ENCODE measurements at places on chromosomes 1 and 21.

DNA sequence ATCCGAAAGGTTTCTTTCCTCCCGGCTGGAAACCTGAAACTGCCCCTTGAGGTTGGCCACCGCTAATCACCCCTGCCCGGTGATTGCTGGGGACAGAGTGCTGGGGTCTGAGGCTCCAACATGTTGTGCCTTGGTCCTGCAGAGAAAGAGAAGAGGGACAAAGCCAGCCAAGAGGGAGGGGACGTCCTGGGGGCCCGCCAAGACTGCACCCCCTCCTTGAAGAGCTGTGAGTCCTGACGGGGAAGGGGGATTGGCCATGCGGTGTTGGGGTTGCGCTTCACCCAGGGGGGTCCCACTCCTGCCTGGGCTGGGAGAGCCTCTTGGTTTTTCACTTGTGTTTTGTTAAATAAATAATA is 19.5 kb downstream of the LDLRAP1 start:
- peak overlapping the region; percentile 62 for H3K4me3 ChIP-seq
- peaks cover 13% of the 10 kb centered on the region for H3K36me3 ChIP-seq
- H3K4me1 ChIP-seq, result peaks cover 53% of the 10 kb centered on the region
- DNase-seq, result no peak
- H3K27me3 ChIP-seq, result peaks cover 4% of the 10 kb centered on the region

DNA sequence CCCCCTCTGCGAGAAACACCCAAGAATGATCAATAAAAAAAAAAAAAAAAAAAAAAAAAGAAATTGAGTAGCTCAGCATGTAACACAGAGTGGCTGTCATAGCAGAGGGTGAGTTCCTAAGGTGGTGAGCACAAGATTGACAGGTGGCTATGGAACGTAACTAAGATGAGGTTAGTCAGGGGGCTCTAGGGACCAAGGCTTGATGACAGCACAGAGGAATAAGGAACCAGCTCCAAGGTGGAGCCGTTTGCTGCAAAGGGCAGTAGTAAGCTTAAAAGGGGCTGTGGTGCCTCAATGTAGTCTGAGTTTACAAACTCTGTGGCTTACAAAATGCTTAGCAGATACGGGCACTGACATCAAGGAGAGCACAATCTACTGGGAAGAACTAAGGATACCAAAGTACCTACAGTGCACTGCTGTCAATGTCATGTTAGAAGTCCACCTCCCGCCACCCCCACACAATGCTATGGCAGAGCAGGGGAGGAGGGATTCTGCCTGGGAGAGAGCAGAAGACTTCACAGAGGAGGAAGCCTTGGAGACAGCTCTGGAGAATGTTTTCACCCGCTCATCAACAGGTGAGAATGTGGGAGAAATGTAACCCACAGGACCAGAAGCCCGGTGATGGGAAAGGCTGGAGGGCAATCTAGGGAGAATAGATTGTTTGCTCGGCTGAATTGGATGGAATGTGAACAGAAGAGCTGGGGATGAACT is 13.1 kb downstream of the IQGAP3 start:
- H3K27ac ChIP-seq, result no peak overlapping the region
- H3K4me3 ChIP-seq, result no peak overlapping the region
- H3K27me3 ChIP-seq, result no peaks in the 10 kb centered on the region
- no peak for DNase-seq
- H3K36me3 ChIP-seq, result peaks cover 10% of the 10 kb centered on the region
- H3K4me1 ChIP-seq, result no peaks in the 10 kb centered on the region

GRCh38 chr1:173128742-173129141 is 78.0 kb upstream of the TNFSF18 start:
- no peaks in the 10 kb centered on the region for H3K36me3 ChIP-seq
- H3K27ac ChIP-seq, result no peak overlapping the region
- H3K4me1 ChIP-seq, result no peaks in the 10 kb centered on the region
- no peak for DNase-seq
- peaks cover 5% of the 10 kb centered on the region for H3K27me3 ChIP-seq

GRCh38 chr1:193785850-193786420 is 599.5 kb upstream of the B3GALT2 start:
- no peaks in the 10 kb centered on the region for H3K27me3 ChIP-seq
- no peak for DNase-seq

- peaks cover 28% of the 10 kb centered on the region for H3K4me1 ChIP-seq
- no peak overlapping the region for H3K4me3 ChIP-seq
- no peak for DNase-seq
- peaks cover 9% of the 10 kb centered on the region for H3K36me3 ChIP-seq
- no peak overlapping the region for H3K27ac ChIP-seq
- H3K27me3 ChIP-seq, result no peaks in the 10 kb centered on the region
These were observed 90.1 kb downstream of the DTL start for GRCh38 chr1:212125654-212126053.

DNA sequence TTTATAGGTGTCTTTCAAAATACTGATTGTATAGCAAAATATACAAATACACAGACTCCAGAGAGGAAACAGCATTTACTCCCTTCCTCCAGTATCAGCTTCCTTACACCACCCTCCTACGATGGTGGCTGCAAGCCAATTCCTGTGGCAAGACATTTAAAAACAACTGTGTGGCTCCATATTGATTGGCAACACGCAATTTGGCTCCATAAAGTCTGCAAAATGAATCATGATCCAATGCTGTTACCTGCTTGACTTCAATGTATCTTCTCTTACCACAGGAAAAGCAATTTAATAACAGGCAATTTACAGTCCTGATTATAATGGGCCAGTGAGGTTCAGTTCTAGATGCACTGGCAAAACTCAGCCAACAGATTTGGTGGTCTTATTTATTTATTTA is 19.7 kb upstream of the ATP6V1G3 start:
- no peak for DNase-seq
- H3K4me1 ChIP-seq, result peaks cover 36% of the 10 kb centered on the region
- no peaks in the 10 kb centered on the region for H3K27me3 ChIP-seq
- no peaks in the 10 kb centered on the region for H3K36me3 ChIP-seq
- no peak overlapping the region for H3K27ac ChIP-seq

DNA sequence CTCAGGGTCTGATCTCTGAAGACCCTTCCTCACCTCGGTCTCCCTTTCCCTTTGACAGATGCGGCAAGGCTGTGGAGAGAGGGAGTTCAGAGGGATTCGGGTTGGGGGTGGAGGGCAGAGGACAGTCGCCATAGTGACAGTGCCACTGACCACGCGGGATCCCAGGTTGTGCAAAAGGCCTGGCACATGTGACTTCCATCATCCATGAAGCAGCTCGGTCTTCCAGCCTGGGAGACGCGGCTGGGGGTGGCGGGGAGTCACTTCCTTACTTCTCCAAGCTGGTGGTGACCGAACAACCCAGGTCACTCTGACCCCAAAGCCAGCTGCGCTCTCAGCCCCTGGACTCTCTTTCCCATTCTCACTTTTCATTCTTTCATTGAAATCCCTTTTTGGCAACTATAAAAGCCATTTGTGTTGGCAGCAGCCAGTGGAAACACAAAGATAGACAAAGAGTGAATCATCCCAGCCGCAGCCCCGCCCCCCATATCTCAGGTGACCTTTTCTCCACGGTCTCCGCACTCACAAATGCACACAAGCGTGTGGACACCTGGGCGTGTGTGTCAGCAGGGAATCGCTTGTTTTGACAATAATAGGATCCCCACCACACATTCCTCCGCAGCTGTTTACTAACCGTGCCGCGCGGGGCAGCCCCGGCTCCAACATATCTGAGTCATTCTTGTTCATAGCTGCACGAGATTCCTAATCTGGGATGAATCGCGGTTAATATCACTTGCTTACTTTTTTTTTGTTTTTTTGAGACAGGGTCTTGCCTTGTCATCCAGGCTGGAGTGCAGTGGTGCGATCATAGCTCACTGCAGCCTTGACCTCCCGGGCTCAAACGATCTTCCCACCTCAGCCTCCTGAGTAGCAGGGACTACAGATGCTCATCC is 68.3 kb downstream of the DHRS3 start:
- DNase-seq, result no peak
- H3K27ac ChIP-seq, result peak overlapping the region; percentile 68
- no peaks in the 10 kb centered on the region for H3K4me1 ChIP-seq
- H3K36me3 ChIP-seq, result no peaks in the 10 kb centered on the region

GRCh38 chr1:109954041-109954512 is 30.5 kb upstream of the AHCYL1 start:
- no peak overlapping the region for H3K27ac ChIP-seq
- no peaks in the 10 kb centered on the region for H3K36me3 ChIP-seq
- no peak for DNase-seq
- H3K4me1 ChIP-seq, result no peaks in the 10 kb centered on the region

DNA sequence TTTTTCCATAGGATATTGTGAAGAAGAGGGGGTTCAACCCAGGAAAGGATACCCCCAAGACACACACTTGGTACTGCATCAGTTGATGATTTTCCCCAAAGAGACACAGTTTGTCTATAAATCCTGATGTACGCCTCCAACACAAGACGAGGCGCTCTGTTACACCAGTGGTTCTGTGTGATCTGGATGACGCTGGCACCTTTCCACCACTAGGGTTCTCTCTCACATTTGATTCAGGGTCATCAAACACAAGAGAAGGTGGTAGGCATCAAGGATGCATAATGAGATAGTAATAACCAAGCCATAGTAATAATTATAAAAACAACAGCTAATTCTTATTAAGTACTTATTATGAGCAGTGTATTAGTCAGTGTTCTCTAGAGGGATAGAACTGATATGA is 508.8 kb upstream of the ZP4 start:
- no peak for DNase-seq
- no peak overlapping the region for H3K27ac ChIP-seq
- no peaks in the 10 kb centered on the region for H3K36me3 ChIP-seq
- H3K4me1 ChIP-seq, result no peaks in the 10 kb centered on the region
- no peak overlapping the region for H3K4me3 ChIP-seq

DNA sequence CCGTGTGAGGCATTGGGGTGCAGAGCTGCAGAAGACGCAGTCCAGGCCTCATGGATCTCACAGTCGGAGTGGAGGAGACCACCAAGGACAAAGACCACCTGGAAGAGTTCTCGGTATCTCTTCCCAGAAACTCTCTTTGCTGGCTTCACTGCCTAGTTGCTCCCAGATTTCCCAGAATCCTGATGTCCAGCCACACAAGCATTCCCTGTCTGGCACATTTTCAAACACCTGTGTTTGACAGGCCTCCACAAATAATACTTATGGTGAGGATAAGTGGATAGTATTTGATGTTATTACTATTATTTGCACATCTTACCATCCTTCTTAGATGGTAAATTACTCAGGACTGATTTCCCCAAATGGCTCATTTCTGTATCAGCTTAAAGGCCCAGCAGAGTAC is 27.7 kb upstream of the KANK4 start:
- H3K36me3 ChIP-seq, result no peaks in the 10 kb centered on the region
- H3K27me3 ChIP-seq, result no peaks in the 10 kb centered on the region
- no peak for DNase-seq
- no peaks in the 10 kb centered on the region for H3K4me1 ChIP-seq
- H3K27ac ChIP-seq, result no peak overlapping the region

DNA sequence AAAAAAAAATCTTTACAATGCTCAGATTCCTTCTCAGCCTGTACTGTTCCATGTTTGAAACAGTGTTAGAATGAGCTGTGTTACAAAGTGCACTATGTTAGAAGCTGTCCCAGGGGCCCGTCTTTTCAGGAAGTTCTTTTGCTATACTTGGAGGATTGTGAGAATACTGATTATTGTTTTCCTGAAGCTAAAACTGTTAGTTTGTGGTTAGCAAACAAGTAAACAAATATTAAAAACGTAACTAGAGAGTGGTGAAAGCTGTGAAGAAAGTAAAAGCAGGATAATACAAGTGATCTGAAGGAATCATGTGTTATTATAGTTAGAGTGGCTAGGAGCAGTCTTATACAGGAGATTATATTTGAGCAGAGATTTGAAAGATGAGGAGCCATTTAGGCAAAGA is 35.6 kb downstream of the CAMSAP2 start:
- no peak overlapping the region for H3K4me3 ChIP-seq
- H3K27ac ChIP-seq, result no peak overlapping the region
- H3K4me1 ChIP-seq, result no peaks in the 10 kb centered on the region
- no peak for DNase-seq

- H3K27me3 ChIP-seq, result peaks cover 4% of the 10 kb centered on the region
- no peak overlapping the region for H3K4me3 ChIP-seq
- H3K27ac ChIP-seq, result no peak overlapping the region
- no peaks in the 10 kb centered on the region for H3K4me1 ChIP-seq
- H3K36me3 ChIP-seq, result no peaks in the 10 kb centered on the region
These were observed 380.7 kb upstream of the NR5A2 start for GRCh38 chr1:199646761-199647160.

DNA sequence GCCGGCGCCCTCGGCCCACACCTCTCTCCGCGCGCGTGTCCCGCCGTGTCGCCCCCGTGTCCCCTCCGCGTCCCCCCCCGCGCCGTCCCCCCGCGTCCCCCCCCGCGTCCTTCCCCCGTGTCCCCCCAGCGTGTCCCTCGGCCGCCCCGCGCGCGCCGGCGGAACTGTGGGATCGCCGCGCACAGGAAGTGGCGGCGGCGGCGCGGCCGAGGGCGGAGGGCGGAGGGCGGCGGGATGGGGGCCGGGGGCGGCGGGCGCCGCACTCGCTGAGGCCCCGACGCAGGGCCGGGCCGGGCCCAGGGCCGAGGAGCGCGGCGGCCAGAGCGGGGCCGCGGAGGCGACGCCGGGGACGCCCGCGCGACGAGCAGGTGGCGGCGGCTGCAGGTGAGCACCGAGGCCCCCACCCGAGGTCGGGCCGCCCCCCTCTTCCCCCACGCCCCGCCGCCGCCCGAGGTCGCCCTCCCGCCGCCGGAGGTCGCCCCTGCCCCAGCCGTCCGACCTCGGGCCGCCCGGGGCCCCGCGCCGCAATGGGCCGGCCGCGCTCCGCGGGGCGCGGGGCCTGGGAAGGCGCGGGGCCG is at the start of gene AGPAT3:
TSS of gene AGPAT3 (plus strand) at position 262 of the 578 bp plus-strand sequence. CDS start 94,459 bp downstream, outside the sequence.
- peak; percentile 33 for DNase-seq
- peaks cover 2% of the 10 kb centered on the region for H3K27me3 ChIP-seq
- peak within 1 kb of the TSS; percentile 92 for H3K4me3 ChIP-seq
- peaks cover 30% of the 10 kb centered on the region for H3K36me3 ChIP-seq

DNA sequence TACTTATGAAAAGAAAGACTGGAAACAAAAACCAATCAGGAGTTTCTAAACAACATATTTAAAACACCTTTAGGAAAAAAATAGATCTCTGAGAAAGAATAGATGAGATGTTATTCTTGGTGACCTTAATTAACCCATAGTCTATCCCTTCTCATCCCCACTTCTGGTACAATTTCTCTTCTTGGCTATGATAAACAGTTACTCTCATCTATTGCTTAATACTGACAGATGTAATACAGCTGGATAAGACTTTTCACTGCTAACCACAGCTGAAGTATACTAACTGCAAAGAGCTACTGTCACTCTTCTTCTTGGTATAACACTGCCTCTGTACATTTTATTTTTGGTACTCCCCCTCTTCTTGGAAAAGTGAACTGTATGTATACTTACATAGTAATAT is 15.2 kb downstream of the EXTL2 start:
- H3K36me3 ChIP-seq, result no peaks in the 10 kb centered on the region
- H3K4me1 ChIP-seq, result no peaks in the 10 kb centered on the region
- no peak for DNase-seq
- peaks cover 7% of the 10 kb centered on the region for H3K27me3 ChIP-seq

- H3K27me3 ChIP-seq, result peaks cover 48% of the 10 kb centered on the region
- H3K4me3 ChIP-seq, result no peak overlapping the region
- no peaks in the 10 kb centered on the region for H3K36me3 ChIP-seq
- no peak for DNase-seq
- H3K4me1 ChIP-seq, result peaks cover 6% of the 10 kb centered on the region
These were observed 5.7 kb upstream of the AKT3 start for GRCh38 chr1:243855616-243856318.

Measured in activated T-helper 1 cell treated with anti-CD3 and anti-CD28 coated beads, Interleukin-12 subunit alpha, Interleukin-12 subunit beta, Interleukin-2, Interleukin-4 antibody, amounts not matched to agents 30 ng/mL and 10 ng/mL and 1 ng/mL, durations not matched to agents 14 hours and 24 hours and 36 hours (primary cell).